ENCODE measurements at places on chromosomes 7 and 10. TPM values are rescaled to one million over a fixed set of nuclear protein-coding genes. Genes with fewer than 3 reads are reported as not detected.

- DNase-seq = no peak
Measured at GRCh38 chr7:129458171-129458570, 23.9 kb downstream of the STRIP2 start.

Gene LAMB1
- 1,014 TPM for total RNA-seq

DNA sequence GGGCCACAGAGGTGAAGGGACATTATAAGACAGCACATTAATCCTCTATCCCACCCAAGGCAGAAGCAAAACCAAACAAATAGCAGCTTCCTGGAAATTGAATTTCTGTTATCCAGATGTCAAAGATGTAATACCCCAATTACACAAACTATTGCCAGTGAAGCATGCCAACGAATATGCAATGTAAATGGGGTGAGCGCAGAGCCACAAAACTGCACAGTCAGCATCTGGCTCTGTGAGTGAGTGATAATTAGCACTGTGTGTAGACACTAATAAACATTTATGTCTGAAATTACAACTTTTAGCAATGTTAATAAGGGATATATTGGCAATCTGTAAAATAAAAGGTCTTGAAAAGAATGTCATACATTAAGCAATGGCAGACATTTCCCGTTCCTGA lies 3.2 kb downstream of the BEND7 start:
- no peak for DNase-seq

- no peak for DNase-seq
Measured at GRCh38 chr10:96281444-96282029, 10.2 kb upstream of the BLNK start.

Gene PSD
- 0.99 TPM for total RNA-seq

GRCh38 chr7:16465469-16466361 lies at the start of gene SOSTDC1:
Gene SOSTDC1 (minus strand): TSS chr7:16465738. CDS start chr7:16465668, 70 bp downstream.
- DNase-seq = no peak

- DNase-seq = no peak
Measured at GRCh38 chr10:2094171-2094570, 356.8 kb upstream of the ADARB2 start.

Data from osteocyte (in vitro differentiated cells).